ENCODE measurements at places on chromosomes 13 and 19. TPM values are rescaled to one million over a fixed set of nuclear protein-coding genes. Genes with fewer than 3 reads are reported as not detected.

DNA sequence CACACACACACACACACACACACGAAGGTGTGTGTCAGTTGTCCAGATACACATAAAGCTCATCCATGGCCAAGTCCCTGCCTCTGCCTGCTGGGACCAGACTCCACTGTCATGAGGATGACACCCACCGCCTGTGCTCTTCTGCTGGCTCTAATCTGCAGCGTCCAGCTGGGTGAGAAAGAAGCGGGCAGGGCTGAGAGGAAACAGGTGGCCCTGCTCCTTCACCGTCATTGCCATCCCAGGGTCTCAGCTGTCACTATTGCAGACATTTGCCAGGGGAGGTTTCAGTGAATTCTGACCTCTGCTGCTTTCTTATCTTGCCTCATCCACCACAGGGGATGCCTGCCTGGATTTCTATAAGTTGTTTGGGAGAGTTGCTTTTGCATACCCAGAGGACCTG lies 31.4 kb downstream of the SCGB2B2 start:
- DNase-seq: no peak

DNA sequence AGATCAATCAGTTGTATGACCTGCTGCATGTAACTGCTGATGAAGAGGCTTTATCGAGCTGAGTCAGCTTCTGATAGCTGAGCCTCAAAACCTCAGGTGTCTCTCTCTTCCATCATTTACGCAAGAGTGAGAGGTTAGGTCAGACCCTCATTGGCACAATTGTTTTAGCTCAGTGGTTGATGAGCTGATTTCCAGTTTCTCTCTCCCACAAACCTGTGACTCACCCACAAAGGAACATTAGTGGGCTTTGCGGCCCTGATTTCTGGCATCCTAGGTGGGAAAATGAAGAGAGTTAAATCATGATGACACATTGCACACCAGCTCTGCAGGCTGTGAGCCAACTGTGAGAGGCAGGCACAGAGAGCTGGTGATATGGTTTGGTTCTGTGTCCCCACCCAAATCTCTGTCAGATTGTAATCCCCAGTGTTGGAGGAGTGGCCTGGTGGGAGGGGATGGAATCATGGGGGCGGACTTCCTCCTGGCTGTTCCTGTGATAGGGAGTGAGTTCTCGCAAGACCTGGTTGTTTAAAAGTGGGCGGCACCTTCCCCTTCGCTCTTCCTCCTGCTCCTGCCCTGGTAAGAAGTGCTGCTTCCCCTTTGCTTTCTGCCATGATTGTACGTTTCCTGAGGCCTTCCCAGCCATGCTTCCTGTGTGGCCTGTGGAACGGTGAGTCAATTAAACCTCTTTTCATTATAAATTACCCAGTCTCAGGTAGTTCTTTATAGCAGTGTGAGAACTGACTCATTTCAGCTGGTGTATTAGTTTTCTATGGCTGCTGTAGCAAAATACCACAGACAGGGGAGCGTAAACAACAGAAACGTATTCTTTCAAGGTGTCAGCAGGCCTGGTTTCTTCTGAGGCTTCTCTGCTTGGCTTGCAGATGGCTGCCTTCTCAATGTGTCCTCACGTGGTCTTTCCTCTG lies 33.5 kb upstream of the TMTC4 start:
- DNase-seq: no peak

DNA sequence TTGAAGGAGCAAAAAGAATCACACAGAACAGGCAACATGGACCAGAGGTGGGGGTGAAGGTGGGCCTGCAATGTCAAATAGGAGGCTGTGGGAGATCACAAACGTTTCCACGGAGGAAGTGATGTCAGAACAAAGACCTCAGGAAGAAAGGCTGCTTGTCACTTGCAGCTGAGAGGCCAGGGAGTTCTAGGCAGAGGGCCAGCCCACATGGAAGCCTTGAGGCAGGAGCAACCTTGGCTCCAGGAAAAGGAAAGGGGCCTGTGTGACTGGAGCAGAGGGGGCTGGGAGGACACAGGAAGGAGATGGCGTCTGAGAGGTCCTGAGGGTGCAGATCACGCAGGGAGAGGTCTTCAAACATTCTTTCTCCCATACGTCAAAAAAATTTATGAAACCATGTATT lies 16.3 kb downstream of the ZNF160 start:
- peak; percentile 55 for DNase-seq

- no peak for DNase-seq
These were observed 2.8 kb upstream of the KLF5 start for GRCh38 chr13:73055813-73056564.

ADAMTSL5 gene
- 1.6 TPM for total RNA-seq

GRIK5 gene
- 0.25 TPM for total RNA-seq

TNNI3 gene
- total RNA-seq: not detected

CARS2 gene
- 33.9 TPM for total RNA-seq

Data from left lobe of liver (tissue), 2 donors.